COR-L47 (cell line): ENCODE measurements at places on chromosomes 4 and X.

DNA sequence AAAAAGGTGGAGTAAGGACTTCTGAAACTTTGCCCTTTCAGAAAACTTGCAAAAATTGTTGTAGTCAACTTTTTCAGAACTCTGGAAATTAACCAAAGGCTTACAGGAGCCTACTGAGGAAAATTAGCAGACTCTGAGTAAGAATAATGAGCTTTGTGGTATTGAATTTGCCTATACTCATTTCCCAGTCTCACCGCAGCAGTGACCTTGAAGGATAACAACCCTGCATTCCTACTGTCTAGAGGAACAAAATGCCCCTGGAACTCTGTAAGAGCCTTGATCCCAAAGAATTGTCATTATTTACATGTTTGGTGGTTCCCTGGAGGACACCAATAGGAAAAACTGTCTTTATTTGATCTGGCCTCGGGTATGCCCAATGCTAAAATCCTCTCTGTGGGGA, 57.9 kb downstream of the MND1 start:
- DNase-seq, result no peak

DNA sequence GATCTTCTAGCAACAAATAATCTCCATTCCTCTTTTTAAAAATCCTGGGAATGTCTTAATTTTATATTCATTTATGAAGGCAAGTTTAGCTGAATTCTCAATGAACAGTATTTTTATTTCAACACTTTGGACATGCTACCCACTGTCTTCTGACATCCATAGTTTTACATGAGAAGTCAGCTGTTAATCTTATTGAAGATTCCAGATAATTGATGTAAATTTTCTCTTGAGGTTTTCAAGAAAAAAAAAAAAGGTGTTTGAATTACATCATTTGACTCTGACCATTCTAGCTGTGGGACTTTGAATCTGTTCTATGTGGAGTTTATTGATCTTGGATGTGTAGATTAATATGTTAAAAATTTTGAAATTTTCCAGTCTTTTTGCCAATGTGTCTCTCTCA, 28.0 kb downstream of the PDHA2 start:
- peak; percentile 36 for DNase-seq

DNA sequence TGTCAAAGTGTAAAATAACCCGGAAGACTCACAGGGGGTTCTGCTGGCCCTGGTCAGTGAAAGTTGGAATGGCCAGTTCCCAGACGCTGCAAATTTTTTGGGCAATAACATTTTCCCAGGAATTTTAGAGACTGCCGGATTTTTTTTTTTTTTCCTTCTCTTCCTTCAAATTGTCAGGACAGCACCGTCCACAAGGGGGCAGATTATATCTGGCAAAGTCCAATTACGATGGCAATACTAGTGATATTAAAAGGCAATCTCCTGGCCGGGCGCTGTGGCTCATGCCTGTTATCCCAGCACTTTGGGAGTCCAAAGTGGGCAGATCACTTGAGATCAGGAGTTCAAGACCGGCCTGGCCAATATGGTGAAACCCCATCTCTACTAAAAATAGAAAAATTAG, 20.5 kb downstream of the SLC25A5 start:
- peak; percentile 19 for DNase-seq

DNA sequence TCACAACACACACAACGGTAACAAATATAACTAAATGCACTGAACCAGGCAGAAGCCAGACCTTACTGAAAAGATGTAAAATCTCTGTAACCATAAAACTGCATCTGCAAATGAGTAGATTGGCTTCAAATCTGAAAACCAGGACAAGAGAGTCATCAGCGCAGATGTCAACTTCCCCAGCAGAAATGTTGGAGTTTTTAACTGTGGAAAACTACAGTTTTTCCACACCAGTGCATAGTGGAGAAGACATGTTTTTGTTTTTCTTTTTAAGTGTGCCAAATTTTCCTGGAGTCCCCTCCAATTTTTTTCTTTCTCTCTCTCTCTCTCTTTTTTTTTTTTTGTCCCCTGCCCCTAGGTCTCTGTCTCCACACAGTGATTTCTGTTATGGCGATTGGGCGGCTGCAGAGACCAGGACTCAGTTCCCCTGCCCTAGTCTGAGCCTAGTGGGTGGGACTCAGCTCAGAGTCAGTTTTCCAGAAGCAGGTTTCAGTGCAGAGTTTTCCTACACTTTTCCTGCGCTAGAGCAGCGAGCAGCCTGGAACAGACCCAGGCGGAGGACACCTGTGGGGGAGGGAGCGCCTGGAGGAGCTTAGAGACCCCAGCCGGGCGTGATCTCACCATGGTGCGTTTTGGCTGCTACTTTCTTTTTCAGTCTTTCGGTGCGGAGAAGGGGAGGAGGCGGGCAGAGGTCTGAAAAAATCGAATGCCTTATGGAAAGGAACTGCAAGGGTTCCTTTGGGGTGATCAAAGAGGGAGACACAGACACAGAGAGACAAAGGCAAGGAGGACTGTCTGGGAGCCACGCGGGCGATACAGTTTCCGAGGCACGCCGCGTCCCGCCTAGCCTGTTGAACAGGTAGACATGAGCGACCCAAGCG, at the start of gene GUCY1A1:
GUCY1A1 (plus strand) TSS at position 505 of the 878 bp plus-strand sequence. CDS start 30,020 bp downstream, outside the sequence.
- peak; percentile 69 for DNase-seq

DNA sequence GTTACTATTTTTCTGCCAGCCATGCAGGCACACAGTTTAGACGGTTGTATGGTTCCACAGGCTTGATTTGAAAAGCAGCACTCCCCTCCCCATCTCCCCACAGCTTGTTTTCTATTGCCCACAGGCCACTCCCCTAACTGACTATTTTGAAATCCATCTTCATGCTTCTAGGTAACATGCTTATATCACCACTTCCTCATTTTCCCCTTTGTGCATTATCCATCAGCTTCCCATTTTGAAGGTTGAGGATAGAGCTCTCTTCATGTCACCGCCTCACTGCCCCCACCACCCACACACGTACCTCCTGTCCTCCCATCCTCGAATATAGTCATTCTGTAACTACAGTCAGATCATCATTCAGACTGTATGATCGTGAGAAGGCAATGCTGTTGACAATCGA, 224.7 kb downstream of the MID1 start:
- DNase-seq, result no peak

DNA sequence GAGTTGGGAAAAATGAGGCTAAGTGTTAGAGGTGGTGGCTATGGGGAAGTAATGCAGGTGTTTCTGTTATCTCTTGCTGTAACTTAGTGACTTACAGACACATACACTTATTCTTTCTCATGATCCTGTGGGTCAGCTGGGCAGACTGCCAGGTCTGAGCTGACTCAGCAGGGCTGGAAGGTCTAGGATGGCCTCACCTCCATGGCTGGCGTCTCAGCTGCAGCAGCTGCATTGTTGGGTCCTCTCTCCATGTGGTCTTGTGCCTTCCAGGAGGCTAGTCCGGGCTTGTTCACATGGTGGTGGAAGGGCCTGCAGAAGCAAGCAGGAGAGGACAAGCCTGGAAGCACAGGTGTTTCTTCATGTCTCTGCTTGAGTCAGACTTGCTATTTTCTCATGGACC, 172.7 kb downstream of the NHS start:
- peak; percentile 43 for DNase-seq

DNA sequence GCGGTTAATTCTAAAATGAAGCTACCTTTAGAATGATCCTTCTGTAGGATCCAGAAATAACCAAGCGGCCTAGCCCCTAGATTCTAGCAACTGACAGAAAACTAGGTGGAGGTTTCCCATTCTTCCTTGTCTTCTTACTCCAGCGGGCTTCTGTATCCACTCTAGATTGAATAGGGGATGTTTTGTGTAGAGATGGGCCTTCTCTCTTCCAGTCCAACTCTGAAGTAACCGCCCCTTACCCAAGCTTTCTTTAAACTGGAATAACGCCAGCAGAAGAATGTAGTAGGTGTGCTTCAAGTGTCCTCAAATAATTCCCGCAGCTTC, 386 bp upstream of the TMEM184C start:
- DNase-seq, result no peak

- no peak for DNase-seq
Observed at GRCh38 chr4:139333046-139333445, 30.8 kb upstream of the NDUFC1 start.

- DNase-seq, result no peak
Observed at GRCh38 chr4:2334826-2335728, 73.2 kb upstream of the MXD4 start.

DNA sequence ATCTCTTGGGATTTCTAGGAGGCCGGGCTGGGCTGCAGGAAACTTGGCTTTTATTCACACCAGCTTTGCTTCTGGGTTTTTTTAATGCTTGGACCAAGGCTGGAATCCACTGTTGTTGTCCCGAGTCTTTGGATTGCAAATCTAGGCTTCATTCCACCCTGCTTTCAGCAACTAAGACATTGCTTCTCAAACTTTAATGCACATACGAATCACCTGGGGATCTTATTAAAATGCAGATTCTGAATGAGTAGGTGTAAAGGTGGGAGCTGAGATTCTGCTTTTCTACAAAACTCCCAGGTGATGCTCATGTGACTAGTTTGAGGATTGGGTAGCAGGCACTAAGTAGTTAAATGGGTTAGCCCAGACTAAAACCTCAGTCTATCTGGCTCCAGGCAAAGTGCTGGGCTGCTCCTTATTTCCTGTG, 39.2 kb upstream of the GPC4 start:
- no peak for DNase-seq

DNA sequence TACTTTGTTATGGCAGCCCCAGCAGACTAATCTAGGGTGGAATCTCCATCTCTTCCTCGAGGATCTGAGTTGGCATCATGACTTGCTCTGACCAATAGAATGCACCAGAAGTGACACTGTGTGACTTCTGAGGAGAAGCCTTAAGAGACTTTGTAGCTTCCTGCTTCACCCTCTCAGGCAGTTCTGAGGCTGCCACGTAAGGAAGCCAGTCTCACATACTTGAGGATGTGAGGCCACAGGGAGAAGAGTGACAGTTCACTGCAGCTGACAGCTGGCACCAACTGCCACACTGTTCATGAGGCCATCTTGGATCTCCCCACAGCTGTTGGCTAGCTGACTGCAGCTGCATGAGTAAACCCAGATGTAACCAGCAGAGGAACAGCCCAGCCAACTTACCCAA, 29.3 kb upstream of the BCOR start:
- no peak for DNase-seq

DNA sequence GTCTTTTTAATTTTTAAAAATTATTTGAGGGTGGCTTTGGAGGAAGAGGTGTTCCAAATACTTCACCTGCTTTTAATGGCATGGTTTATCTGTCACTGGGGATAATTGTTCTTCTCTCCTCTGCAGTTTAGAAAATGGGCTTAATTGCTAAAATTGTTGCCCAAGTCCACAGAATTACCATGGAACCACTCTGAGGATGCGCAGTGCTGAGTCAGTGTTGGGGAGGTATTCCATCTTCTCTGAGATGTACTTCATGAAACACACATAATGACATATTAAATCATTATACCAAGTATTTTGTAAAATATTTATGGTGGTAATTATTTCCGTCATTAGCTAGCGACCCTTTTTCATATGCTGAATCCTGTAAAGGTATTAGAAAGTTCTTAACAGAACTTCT, 8.0 kb downstream of the ASB5 start:
- no peak for DNase-seq

GRCh38 chr4:156972379-156973015, 898 bp upstream of the PDGFC start:
- DNase-seq, result no peak

DNA sequence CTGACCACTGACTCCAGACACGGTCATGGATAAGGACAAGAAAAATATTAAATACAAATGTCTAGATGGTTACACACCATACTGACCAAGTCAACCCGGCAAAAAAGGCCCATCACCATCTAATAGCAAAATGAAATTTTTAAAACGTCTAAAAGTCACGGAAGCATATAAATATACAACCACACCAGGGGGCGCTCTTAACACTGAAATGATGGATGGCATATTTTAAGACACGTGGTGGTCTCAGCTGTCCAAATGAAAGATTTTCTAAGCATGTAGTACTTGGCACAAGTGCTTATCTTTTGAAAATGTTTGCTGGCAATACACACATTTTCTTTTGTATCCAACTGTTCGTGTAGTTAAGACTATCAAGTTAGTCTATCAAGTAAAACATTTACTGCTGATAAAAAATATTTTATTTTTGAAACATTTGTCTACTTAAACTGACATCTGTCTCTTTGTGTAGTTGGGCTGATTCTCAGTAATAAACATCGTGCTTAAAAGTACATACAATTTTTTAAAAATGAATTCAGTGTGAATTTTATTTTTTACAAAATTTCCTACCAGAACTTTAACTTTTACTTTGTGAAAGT, 64.6 kb downstream of the COX7B2 start:
- peak; percentile 73 for DNase-seq

GRCh38 chr4:78627046-78627965, 75.7 kb downstream of the ANXA3 start:
- DNase-seq, result no peak

GRCh38 chr4:55397520-55398321, 2.0 kb downstream of the TMEM165 start:
- DNase-seq, result no peak

- no peak for DNase-seq
Observed at GRCh38 chrX:96861661-96862060, 22.0 kb upstream of the RPA4 start.

DNA sequence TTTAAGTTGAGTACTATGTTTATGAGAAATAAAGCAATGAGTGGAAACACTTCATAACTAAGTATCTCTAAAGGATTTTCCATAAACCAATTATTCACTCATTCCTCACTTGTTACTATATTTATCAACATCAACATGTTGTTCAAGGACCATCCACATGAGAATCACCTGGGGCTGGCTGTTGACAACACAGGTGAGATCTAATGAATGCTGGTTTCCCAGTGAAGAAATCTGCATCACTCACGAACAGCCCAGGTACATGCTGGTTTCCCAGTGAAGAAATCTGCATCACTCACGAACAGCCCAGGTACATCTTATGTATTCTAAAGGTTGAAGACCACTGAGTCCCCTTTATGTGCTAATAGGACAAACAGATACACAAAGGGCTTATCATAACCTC, 32.5 kb downstream of the TSPAN5 start:
- DNase-seq, result no peak

DNA sequence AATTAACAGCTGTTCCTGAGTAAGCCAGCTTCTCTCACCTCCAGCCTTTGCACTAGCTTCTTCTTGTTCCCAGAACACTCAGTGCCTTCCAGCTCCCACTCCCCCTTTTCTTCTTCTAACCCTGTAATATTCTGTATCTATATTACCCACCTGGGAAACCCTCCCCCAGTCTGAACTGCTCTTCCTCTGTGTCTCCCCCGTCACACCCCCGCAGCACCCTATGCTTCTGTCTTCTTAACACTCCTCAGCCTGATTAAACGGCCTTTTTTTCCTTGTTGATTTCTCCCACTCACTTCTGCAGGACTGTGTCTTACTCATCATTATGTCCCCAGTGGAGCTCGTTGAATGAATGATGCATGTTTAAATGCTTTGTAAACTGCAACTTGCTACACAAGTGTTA, 9.0 kb upstream of the LONRF3 start:
- DNase-seq, result no peak

- no peak for DNase-seq
Observed at GRCh38 chr4:12644261-12644660, 839.9 kb downstream of the RAB28 start.

DNA sequence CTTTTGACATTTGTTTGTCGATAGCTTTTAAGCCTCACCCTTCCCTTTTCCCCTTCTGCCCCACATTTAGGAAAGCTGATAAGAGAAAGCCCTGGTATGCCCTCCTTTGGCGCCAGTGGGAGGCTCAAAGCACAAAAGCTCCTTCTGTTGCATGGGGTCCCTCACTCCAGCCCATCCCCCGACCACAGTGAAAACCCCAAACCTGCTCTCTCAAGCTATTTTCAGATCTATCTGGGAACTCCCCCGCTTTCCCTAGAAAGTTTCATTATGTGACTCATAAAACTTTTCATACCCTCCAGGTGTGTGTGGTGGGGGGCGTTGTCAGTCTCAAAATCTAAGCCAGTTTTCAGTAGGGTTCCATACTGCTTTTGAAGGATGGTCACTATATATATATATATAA, 259.0 kb upstream of the PCDH7 start:
- no peak for DNase-seq

- no peak for DNase-seq
Observed at GRCh38 chr4:139528377-139529005, 27.5 kb downstream of the SETD7 start.
